Fibroblast of lung (primary cell): ENCODE measurements at places on chromosomes 4 and X. TPM values are rescaled to one million over a fixed set of nuclear protein-coding genes. Genes with fewer than 3 reads are reported as not detected.

DNA sequence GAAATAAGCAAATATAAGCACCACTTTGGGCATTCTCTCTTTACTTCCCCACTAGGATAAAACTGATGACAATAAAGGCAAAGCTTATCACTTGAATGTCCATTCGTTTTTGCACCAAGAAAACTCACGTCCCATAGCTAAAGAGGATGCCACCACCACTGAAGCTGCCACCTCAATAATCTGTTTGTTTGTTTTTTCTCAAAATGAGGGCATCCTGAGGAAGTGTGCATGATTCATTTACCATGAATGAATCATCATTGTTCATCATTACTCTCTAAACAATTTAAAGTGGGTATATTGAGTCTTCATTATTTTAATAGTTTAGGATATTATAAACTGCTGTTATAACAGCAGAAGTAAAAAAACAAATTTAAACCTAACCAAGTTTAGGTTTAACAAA lies 168.2 kb downstream of the DCTD start:
- H3K4me3 ChIP-seq = no peak overlapping the region
- no peaks in the 10 kb centered on the region for H3K4me1 ChIP-seq

GRCh38 chr4:46254788-46255187 lies 130.9 kb upstream of the GABRG1 start:
- peak; percentile 17 for DNase-seq
- no peaks in the 10 kb centered on the region for H3K27me3 ChIP-seq
- no peak overlapping the region for H3K4me3 ChIP-seq
- H3K36me3 ChIP-seq = no peaks in the 10 kb centered on the region

DNA sequence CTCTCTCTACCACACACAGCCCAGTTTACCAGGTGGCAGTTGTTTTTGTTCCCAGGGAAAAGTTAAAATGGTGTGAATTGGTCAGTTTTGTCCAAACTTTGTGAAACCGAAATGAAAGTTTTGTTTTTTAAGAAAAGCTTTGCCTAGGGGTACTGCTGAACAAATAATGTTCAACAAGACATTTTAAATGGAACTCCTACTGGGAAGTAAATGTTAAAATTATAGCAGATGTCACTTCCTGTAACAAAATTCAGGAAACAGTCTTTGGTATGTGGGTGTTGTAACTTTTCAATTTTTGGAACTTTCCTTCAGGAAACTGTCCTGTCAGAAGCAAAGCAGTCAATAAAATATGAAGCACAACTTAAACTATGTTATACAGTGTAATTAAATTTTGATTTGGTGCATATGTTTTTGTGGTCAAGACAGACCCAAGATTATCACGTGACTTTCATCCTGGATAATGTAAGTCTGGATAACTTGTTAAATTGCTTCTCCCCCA lies 79.5 kb downstream of the AFF1 start:
- peak overlapping the region; percentile 69 for H3K27ac ChIP-seq
- no peaks in the 10 kb centered on the region for H3K36me3 ChIP-seq
- no peaks in the 10 kb centered on the region for H3K27me3 ChIP-seq
- H3K4me1 ChIP-seq = peaks cover 4% of the 10 kb centered on the region

DNA sequence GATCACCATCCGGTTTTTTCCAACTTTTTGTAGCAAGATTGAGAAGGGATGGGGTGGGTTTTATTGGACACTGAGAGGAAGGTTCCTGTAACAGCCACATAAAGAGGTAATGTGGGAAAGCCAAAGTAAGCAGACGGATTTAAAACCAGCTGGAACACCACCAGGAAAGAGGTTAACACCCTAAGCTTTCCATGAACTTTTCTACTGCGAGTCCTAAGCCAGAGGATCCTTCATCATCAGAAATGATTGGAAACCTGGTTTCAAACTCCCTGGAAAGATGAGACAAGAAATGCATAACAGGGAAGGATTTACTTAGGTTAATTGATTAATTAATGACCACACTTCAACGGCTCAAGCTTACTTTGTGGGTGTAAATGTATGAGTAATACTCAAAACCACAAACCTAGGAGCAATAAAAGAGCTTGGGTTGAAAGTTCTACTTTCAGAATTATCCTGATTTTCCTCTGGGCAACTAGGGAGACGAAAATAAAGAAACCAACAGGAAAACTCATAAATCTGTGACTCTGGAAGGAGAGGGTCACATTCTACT lies 91.5 kb downstream of the COX18 start:
- H3K36me3 ChIP-seq = no peaks in the 10 kb centered on the region

- peak; percentile 11 for DNase-seq
- H3K4me3 ChIP-seq = no peak overlapping the region
- H3K4me1 ChIP-seq = no peaks in the 10 kb centered on the region
Measured at GRCh38 chrX:54415534-54416350, 24.5 kb upstream of the TSR2 start.

GRCh38 chr4:86744570-86744969 lies 104.6 kb downstream of the SLC10A6 start:
- no peaks in the 10 kb centered on the region for H3K27me3 ChIP-seq
- no peak for DNase-seq
- no peaks in the 10 kb centered on the region for H3K36me3 ChIP-seq
- H3K4me3 ChIP-seq = no peak overlapping the region
- H3K27ac ChIP-seq = no peak overlapping the region

GRCh38 chr4:73028621-73029020 lies 40.9 kb downstream of the COX18 start:
- no peak overlapping the region for H3K4me3 ChIP-seq
- no peaks in the 10 kb centered on the region for H3K4me1 ChIP-seq
- no peak for DNase-seq
- H3K27ac ChIP-seq = no peak overlapping the region
- peaks cover 6% of the 10 kb centered on the region for H3K27me3 ChIP-seq

DNA sequence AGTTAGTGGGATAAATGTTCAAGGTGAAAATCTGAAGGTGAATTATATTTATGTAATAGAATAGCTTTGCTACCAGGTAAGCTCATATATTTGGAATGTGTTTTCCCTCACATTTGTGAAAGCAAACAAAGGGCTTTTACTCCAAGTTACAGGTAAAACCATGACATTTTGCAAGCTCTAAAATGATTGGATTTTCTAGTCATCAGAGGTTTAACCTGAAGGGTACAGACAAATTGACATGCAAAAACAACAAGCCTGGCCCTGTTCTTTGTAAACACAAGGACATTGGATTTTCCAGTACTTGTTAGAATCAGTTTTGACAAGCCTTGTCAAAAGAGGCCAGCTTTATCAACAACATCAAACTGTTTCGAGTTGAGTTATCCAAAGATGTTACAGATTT lies 51.7 kb downstream of the ZFX start:
- no peaks in the 10 kb centered on the region for H3K36me3 ChIP-seq
- H3K27ac ChIP-seq = no peak overlapping the region
- H3K27me3 ChIP-seq = no peaks in the 10 kb centered on the region
- H3K4me3 ChIP-seq = no peak overlapping the region

DNA sequence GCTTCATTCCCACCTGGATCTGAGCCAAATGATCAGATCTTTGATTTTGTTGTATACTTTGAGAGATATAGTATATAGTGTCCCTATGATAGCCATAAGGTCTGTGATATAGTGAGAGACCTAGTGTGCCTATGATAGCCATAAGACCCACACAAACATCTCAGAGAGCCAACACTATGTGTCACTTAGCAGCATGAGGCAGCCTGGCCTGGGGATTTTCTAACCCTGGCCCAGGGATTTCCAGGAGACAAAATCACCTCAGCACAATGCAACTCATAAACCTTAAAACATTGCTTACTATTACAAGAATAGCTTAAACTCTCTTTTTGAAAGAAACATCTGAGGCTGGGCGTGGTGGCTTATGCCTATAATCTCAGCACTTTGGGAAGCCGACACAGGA lies 23.2 kb upstream of the COL25A1 start:
- H3K4me1 ChIP-seq = no peaks in the 10 kb centered on the region
- no peak overlapping the region for H3K27ac ChIP-seq
- DNase-seq = no peak
- H3K4me3 ChIP-seq = no peak overlapping the region
- no peaks in the 10 kb centered on the region for H3K36me3 ChIP-seq

DNA sequence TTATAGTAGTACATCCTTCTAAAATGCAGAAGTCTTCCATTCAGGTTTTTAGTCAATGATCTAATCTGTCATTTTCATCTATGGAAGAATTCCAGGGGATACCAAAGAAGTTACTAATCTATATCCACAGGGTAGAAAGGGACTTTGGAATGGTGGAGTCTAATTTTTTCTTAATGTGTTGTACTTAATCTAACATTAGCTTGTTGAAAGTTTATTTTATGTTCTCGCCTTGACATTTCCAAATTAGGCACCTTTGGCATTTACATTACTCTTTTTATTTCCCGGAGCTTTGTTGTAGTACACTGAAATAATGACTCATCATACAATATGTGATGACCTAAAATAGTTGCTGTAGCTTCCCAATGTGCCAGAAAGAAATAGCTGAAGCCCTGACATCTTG lies 91.5 kb downstream of the HTR2C start:
- no peak overlapping the region for H3K4me3 ChIP-seq
- H3K4me1 ChIP-seq = no peaks in the 10 kb centered on the region
- H3K36me3 ChIP-seq = no peaks in the 10 kb centered on the region
- DNase-seq = peak; percentile 0
- no peaks in the 10 kb centered on the region for H3K27me3 ChIP-seq

DNA sequence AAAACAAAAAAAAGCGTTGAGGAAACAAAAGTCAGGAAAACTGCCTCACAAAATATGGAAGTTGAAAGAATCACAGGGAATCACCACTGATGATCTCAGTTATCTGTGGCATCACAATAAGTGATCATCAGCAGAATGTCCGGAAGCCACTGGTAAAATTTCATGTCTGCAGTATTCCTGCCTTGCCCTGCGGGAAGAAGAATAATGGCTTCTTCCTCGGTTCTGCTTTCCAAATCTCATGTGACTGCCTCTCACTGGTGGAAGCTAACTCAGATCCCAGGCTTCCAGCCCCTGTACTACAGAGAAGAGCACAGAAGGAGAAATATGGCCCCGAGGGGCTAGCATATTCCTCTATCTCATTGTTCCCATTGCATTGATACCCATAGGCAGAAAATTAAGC lies 12.7 kb upstream of the ZNF330 start:
- no peaks in the 10 kb centered on the region for H3K36me3 ChIP-seq
- no peaks in the 10 kb centered on the region for H3K27me3 ChIP-seq
- H3K4me3 ChIP-seq = no peak overlapping the region
- no peak overlapping the region for H3K27ac ChIP-seq
- no peak for DNase-seq
- no peaks in the 10 kb centered on the region for H3K4me1 ChIP-seq

DNA sequence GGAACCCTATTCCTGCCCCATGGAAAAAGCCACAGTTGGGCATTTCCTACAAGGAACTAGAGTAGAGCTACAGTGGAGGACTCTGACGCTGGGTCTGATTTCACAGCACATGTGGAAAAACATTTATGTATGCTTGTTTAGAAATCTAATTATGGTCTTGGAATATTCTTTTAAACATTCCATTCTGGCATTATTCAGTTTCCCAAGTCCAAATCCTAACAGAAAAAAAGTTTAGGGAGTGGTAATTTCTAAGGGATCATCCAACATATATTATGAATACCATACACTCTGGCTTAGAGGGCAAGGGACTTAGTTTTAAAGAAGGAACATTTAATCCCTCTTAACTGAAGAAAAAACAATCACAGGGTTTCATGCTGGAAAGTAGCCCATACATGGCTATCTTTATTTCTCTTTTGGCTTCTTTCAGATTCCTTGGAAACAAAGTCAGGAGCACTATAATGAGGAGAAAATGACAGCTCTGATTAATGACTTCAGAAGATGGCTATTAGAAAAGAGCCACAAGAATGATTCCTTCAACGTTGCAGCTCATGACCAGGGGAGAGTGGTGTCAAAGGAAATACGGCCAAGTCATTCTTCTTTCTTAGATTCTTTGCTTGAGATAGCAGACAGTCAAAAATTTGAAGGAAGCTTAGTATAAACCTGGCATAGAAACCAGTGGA lies 56.1 kb downstream of the CNGA2 start:
- no peak overlapping the region for H3K4me3 ChIP-seq
- H3K36me3 ChIP-seq = no peaks in the 10 kb centered on the region
- no peak overlapping the region for H3K27ac ChIP-seq
- H3K4me1 ChIP-seq = no peaks in the 10 kb centered on the region
- peak; percentile 1 for DNase-seq
- H3K27me3 ChIP-seq = no peaks in the 10 kb centered on the region

DNA sequence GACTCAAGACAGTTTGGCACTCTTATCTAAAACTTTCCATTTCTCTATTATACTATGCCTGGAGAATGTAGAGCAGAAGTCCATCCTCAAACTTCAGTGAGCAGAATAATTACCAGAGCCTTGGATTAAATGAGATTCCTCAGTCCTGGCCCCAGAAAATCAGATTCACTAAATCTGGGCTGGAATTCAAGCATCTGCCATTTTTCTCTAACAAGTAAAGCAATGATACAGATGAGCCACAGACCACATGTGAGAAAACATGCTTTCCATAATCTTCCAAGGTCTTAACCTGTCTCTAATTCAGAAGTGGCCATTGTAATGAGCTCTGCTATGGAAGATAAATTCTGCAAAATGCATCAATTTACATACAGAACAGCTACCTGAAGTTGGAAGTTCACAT lies 25.4 kb downstream of the SOWAHB start:
- no peaks in the 10 kb centered on the region for H3K4me1 ChIP-seq
- H3K4me3 ChIP-seq = no peak overlapping the region
- DNase-seq = peak; percentile 54
- H3K36me3 ChIP-seq = no peaks in the 10 kb centered on the region
- no peak overlapping the region for H3K27ac ChIP-seq

- no peaks in the 10 kb centered on the region for H3K27me3 ChIP-seq
- H3K4me3 ChIP-seq = no peak overlapping the region
- no peak overlapping the region for H3K27ac ChIP-seq
- H3K4me1 ChIP-seq = no peaks in the 10 kb centered on the region
Measured at GRCh38 chrX:7996414-7996813, 69.2 kb upstream of the PNPLA4 start.

GRCh38 chr4:4585012-4585670 lies 43.3 kb upstream of the STX18 start:
- DNase-seq = peak; percentile 50
- H3K27me3 ChIP-seq = no peaks in the 10 kb centered on the region
- H3K36me3 ChIP-seq = no peaks in the 10 kb centered on the region
- no peak overlapping the region for H3K4me3 ChIP-seq

DNA sequence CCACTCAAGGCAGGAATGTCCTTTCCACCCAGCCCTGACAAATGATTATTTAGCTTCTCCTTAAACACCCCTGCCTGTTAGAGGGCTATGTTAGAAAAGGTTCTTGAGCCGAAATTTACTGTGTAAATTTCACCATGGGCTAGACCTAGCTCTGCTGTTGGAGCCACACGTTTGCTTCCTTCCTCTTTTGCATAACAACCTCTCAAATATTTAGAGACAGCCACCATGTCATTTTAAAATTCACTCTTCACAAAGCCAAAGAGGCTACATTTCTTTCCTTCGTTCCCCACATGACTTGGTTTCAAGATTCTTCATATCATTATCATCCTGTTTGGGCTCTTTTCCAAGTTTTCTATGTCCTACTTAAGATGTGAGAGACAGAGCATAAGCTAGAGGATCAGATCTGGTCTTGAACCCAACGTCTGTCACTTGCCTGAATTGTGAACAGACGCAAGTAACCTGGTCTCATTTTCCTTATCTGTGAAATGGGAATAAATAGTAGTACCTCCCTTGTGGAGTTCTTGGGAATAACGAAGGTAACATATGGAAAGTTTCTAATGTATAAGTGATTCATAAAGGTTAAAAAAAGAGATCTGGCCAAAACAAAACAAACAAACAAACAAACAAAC lies 6.7 kb downstream of the DOCK11 start:
- H3K27ac ChIP-seq = no peak overlapping the region
- H3K4me3 ChIP-seq = no peak overlapping the region
- H3K36me3 ChIP-seq = no peaks in the 10 kb centered on the region
- H3K27me3 ChIP-seq = no peaks in the 10 kb centered on the region

The NXF2B gene
- total RNA-seq = not detected in 2 replicates

The FGD1 gene
- 3.3 and 4.5 TPM in 2 replicates for total RNA-seq

The PAK3 gene
- total RNA-seq = 1.3 and 2.0 TPM in 2 replicates

The BTC gene
- 3.1 and 7.8 TPM in 2 replicates for total RNA-seq

The TENT5D gene
- under 0.01 TPM in 1 of 2 replicates, not detected in the other for total RNA-seq

The EGF gene
- 0.26 and 0.83 TPM in 2 replicates for total RNA-seq

The DCAF8L2 gene
- total RNA-seq = not detected in 2 replicates

The CNOT6L gene
- 11.8 and 12.7 TPM in 2 replicates for total RNA-seq
